Cardiac ventricle fibroblast (primary cell): ENCODE measurements at places on chromosomes 6 and 20. TPM values are rescaled to one million over a fixed set of nuclear protein-coding genes. Genes with fewer than 3 reads are reported as not detected.

Gene RAD21L1
- total RNA-seq, result not detected in 2 replicates

Gene LYRM4
- total RNA-seq, result 27.0 and 28.6 TPM in 2 replicates

Gene DNPH1
- total RNA-seq, result 88.2 and 103 TPM in 2 replicates

Gene IBTK
- 22.4 and 24.8 TPM in 2 replicates for total RNA-seq
